ENCODE measurements at places on chromosomes 6 and 20.
A peak's percentile ranks its signal among the peaks of the same experiment; 100 is the strongest.

DNA sequence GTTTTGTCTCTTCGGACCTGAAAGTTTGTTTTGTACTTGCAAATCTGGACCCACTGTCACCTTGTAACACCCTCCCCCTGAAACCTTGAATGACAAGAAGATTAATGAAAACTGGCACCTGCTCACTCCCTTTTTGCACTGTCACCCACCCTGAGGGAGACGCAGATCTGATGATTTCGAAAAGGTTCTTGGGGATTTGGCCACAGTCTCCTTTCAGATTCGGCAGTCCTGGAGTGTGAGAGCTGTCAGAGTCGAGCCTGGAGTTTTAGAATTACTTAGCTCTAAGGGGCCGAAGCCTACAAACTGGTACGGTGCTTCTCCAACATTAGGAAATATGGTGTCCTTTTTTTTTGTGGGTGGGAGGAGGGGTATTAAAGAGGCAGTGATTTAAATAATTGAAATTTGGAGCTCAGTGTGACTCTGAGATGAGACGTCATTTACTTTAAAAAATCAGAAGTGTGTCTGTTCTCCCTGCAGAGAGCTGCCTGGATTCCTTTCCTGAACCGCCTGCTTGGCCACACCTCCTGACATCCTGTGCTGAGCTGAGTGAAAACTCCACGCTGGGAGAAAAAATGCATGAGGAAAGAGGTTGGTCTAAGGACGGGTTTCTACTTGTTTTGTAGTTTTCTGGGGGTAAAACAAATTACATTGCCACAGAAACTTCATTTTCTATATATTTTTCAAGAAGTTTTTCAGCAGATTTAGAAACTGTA lies 447.0 kb upstream of the CDH4 start:
- ATAC-seq = no peak

- no peak for ATAC-seq
Measured at GRCh38 chr6:72414657-72415056, 207.2 kb upstream of the KCNQ5 start.

- ATAC-seq = no peak
Measured at GRCh38 chr6:136720045-136720770, 72.1 kb downstream of the MAP3K5 start.

DNA sequence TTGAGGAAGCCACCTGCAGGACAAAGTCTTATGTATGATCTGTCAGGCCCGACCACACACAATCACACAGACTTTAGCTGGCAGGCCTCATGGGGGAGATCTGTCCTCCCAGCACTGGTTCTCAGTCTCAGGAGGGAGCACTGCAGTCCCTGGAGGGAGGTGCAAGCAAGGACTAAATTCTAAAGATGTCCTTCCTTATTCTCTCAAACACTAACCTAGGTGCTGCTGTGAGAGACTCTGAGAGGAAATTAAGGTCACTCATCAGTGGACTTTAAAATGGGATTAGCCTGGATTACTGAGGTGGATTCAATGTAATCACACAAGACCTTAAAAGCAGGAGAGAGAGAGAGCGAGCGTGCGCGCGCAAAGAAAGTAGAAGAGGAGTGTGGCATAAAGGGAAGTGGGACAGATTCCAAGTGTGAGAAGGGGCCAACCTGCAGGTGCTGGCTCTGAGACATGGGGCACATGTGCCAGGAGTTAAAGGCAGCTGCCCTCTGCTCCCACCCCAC lies 14.3 kb downstream of the GLO1 start:
- ATAC-seq = no peak

GRCh38 chr6:67210450-67210849 lies 1424.6 kb upstream of the ADGRB3 start:
- ATAC-seq = no peak

DNA sequence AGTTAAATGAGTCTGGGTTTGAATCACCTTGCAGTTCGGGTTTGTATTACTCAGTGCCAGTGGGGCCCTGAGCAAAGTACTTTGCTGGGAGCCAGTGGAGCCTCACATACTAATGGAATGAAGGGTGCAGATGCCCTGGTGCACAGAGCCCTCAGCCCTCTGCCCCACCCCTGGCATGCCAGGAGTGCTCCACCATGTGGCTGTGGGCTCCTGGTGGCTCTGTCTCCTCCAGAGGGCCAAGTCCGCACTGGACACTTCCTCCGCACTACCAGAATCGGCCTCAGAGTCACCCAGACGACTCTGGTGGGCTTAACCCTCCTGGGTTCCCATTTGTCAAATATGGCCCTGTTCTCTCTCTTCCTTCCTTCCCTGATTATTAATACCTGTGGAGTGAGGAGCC lies 94.0 kb downstream of the STK35 start:
- ATAC-seq = no peak

GRCh38 chr6:93819189-93819588 lies 399.8 kb upstream of the EPHA7 start:
- ATAC-seq = no peak

DNA sequence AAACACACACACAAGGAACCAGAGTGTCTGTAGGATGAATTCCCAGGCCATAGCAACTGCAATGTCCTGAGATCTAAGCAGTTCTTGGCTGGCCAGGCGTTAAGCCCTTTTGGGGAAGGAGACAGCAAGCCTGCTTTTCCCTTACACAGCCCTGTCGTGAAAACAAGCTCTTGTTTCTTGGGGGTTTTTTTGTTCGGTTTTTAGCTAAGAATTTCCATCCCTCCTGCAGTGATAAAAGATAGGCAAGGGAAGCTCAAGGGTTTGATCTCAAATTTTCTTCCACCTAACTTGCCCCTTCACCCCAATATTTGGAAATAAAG lies 1.5 kb downstream of the TNFRSF21 start:
- ATAC-seq = no peak

GRCh38 chr20:51204051-51204715 lies 181.3 kb upstream of the KCNG1 start:
- no peak for ATAC-seq

DNA sequence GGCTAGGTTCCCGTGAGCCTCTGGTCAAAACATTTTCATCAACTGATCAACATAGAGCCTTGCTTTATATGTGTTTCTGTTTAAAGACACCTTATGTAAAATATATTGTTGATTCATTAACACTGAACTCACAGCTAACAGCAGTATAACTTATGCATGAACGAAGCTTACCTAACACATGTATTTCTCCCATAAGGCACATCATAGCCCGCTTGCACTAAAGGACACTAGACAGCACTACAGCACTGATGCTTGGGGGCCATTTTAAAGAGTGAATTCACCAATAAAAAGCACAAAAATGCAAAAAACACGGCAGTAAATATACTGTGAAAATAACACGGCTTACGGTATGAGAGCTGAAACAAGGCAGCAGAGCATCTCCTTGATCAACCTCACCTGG lies 4.0 kb downstream of the FLOT1 start:
- no peak for ATAC-seq

DNA sequence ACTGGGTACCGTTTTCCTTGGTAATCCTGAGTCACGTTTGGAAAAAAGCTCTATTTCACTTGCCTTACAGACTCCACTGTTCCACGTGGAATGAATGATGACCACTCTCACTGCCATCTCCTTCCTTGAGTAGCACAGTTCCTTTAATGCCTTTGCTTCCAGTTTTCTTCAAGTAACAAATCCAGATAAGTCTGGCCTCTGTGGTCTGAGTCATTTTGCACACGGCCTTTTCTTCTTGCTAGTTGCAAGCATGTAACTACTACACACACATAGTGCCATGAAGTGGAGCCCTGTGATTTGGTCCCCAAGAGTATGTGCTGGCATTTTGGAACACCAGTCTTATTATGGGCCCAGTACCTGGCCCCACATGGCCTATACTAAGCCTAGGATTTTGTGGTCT lies 182.8 kb downstream of the SASH1 start:
- ATAC-seq = peak; percentile 49

DNA sequence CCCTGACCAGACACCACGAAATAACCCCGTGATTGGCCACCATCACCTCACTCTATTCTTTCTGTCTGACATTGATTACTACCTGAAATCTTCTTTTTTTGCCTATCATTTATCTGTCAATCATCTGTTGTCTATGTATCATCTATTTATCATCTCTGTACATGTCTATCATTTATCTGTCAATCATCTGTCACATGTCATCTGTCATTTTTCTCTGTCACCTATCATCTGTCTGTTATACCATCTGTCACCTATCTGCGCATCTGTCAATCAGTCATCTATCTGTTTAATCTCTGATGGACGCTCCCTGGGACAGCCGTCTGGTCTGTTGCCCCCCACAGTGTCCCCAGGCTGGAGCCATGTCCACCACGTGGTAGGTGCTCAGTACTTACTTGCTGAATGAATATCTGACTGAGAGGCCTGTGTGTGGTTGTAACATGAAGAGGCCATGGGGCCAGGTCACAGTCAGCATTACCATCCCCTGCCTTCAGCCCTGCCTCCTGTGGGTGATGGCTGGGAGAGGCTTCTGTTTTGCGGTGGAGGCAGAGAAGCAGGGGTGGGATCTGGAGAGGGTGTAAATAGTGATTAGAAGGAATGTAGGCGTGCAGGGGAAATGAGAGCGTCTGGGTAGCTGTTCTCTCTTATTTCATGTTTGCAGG lies 302.7 kb downstream of the QKI start:
- ATAC-seq = no peak

GRCh38 chr6:39938773-39939654 lies 4.8 kb upstream of the MOCS1 start:
- no peak for ATAC-seq

GRCh38 chr6:129543981-129544380 lies 166.0 kb downstream of the ARHGAP18 start:
- ATAC-seq = no peak

DNA sequence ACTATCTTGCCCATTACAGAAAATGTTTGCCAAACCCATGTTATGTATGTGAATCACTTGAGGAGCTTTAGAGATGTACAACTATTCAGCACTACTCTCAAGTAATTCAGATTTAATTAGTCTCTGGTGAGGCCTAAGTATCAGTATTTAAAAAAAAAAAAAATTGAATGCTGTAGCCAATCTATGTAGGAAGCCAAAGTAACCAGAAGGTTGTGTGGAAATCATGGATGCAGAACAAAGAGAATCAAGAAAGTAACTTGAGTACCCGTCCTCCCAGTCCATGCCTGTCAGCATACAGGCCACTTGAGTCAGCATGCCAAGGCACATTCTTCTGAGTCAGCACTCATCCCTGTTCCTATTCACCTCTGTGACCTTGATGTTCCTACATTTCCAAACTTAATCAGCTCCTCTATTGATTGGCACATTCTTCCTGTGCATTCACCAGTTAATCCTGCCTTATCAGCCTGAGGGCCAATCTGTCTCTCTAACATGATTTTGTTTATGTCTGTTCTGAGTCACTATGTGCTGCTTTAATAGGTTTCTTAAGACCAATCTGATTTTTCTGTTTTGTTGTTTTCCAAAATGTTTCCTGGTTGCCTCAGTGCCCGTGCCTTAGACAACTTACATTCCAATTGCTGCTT lies 165.6 kb downstream of the KCNQ5 start:
- ATAC-seq = peak; percentile 91

- no peak for ATAC-seq
Measured at GRCh38 chr20:3798908-3799248, 2.8 kb downstream of the CDC25B start.

GRCh38 chr6:35737413-35738211 lies 780 bp downstream of the ARMC12 start:
- ATAC-seq = peak; percentile 92

DNA sequence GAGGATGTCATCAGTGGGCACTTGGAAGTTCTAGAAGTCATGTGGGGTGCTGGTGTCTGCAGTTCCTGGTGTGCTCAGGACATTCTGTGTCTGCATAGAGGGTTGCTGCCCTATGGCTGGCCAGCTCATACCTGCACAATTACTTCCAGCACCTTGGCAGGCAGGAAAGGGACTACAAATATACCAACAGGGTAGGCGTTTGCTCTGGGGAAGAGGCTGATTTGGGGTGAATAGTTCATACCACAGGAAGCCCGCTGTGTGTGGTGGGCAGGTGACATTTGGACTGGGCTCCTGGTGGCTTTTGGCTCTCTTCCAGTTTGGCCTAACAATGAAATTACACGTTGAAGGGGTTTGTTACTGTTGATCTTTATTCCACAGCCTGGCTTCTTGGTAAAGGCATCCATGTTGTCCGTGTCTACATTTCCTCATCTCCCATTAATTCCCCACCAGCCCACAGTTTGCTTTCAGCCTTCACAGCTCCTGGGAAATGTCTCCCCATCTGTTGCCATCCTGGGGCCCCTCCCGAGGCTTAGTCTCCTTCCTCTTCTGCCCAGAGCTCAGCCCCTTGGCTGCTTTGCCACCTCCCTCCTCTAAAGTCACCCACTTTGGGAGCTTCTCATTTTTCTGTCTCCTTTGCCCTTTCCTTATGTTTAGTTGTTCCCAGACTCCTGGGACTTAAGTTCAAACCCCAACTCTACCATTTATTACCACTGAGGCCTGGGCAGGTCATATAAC lies 88.1 kb downstream of the RSPH3 start:
- no peak for ATAC-seq

DNA sequence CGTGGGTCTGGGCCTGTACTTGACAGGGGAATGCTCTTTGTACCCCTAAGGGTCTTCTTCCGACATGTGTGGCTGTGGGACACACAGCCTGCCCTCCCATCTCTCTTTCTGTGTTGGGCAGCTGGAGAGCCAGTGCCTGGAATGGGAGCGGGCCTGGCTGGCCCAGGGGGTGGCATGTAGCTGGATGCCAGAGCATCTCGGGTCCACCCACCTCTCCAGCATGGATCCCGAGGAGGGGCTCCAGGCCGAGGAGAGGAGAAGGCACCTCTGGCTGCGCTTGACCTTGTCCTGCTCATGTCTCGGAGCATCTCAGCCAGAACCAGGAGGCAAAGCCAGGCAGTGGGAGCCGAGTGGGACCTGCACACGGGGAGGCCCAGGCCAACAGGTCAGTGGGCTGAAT lies 16.0 kb downstream of the CDH4 start:
- ATAC-seq = no peak

- no peak for ATAC-seq
Measured at GRCh38 chr20:31984981-31985471, 17.1 kb downstream of the XKR7 start.

GRCh38 chr6:107574856-107575255 lies 84.9 kb downstream of the SOBP start:
- ATAC-seq = no peak

GRCh38 chr6:114170372-114170771 lies 172.5 kb downstream of the HS3ST5 start:
- ATAC-seq = no peak

GRCh38 chr20:14553774-14554534 lies 216.5 kb upstream of the FLRT3 start:
- no peak for ATAC-seq
